ENCODE measurements at places on chromosomes 3 and 15. TPM values are rescaled to one million over a fixed set of nuclear protein-coding genes. Genes with fewer than 3 reads are reported as not detected.

DNA sequence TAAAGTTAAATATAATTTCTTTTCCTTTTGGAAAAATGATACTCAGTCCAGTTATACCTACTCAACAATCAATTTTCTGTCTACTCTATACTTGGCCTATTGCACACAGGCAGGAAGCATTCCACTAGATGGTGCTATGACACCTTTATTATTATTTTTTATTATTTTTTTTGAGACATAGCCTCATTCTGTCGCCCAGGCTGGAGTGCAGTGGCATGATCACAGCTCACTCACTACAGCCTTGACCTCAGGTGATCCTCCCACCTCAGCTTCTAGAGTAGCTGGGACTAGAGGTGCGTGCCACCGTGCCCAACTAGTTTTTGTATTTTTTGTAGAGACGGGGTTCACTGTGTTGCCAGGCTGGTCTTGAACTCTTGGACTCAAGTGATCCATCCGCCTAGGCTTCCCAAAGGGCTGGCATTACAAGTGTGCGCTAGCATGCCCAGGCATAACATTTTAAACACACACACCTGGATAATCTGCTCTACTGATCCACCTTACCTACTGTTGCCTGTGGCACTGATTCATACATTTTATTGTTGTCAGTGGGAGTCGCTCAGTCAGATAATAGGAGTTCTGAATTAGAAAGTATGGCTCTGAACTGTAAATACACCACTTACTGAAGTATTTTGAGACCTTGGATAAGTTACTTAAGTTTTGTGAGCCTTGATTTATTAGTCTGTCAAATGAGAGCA lies 56.2 kb downstream of the EIF3J start:
- no peak overlapping the region for H3K27ac ChIP-seq
- no peak overlapping the region for H3K4me3 ChIP-seq
- H3K27me3 ChIP-seq: no peaks in the 10 kb centered on the region
- no peak for DNase-seq

- no peaks in the 10 kb centered on the region for H3K27me3 ChIP-seq
- no peak overlapping the region for H3K4me3 ChIP-seq
- no peak for DNase-seq
- no peaks in the 10 kb centered on the region for H3K4me1 ChIP-seq
Observed at GRCh38 chr3:156847752-156848448, 21.7 kb downstream of the LEKR1 start.

GRCh38 chr15:89937365-89938350 lies 24.9 kb upstream of the ARPIN start:
- no peaks in the 10 kb centered on the region for H3K27me3 ChIP-seq
- no peak overlapping the region for H3K27ac ChIP-seq
- no peak overlapping the region for H3K4me3 ChIP-seq
- no peaks in the 10 kb centered on the region for H3K36me3 ChIP-seq
- DNase-seq: no peak

DNA sequence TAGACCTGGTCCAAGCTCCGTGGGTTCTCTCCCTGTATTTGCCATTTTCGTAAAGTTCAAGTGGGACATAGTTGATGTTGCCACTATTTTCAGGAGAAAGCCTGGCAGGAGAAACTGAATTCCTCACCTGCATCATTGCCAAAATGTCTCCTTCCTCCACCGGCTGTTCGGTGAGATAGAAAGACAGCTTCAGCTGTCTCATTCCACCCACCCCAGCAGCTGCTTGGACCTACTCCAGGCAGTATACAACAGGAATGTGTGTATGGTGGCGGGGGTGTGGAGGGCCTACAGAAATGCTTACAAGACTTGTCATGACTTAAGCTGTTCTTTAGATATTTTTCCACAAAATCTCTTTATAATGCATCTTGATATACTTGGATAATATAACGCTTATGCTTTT lies 132.7 kb upstream of the RAP2B start:
- no peak overlapping the region for H3K4me3 ChIP-seq
- peaks cover 7% of the 10 kb centered on the region for H3K4me1 ChIP-seq
- H3K27ac ChIP-seq: peak overlapping the region; percentile 33
- no peaks in the 10 kb centered on the region for H3K36me3 ChIP-seq
- no peaks in the 10 kb centered on the region for H3K27me3 ChIP-seq

DNA sequence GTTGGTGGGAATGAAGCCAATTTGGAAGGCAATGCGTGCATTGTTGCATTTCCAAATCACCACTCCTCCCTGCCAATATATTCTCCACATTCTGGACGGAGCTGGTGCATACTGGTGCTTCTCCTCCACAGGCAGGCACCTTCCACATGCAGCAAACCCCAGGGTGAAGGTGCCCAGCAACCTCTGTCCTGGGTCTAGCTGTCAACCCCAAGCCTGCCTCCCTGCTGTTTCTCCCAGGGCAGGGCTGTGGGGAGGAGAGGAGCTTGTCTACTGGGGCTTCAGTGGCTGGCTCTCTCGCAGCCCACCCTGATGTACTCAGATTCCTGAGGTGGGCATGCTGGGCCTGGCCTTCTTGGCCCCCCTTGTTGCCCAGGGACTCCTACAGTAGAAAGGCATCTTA lies 20.1 kb downstream of the GASK1A start:
- no peak overlapping the region for H3K4me3 ChIP-seq
- H3K4me1 ChIP-seq: peaks cover 47% of the 10 kb centered on the region
- no peak for DNase-seq

DNA sequence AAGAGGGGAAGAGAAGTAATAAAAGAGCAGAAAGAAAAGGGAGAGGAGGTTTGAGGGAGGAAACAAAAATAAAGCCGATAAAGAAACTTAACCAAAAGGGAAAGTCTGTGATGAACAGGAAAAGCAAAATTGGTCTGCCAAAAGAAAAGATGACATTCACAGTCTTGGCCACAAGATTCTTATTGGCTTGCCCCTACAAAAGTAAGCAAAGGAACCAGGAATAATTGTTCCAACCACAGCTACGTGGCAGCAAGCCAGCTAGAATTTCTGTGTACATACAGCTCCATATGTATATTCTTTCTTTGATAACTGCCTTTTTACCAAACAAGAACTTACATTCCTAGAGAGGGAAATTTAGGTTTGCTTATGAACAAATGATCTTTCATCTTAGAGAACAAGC lies 79.6 kb downstream of the MLH1 start:
- no peaks in the 10 kb centered on the region for H3K4me1 ChIP-seq
- H3K36me3 ChIP-seq: peaks cover 9% of the 10 kb centered on the region
- no peak overlapping the region for H3K4me3 ChIP-seq
- H3K27me3 ChIP-seq: no peaks in the 10 kb centered on the region
- peak; percentile 88 for DNase-seq
- H3K27ac ChIP-seq: peak overlapping the region; percentile 81

GRCh38 chr3:4866866-4867265 lies 112.4 kb upstream of the BHLHE40 start:
- H3K4me1 ChIP-seq: peaks cover 18% of the 10 kb centered on the region
- peak; percentile 76 for DNase-seq
- H3K27me3 ChIP-seq: no peaks in the 10 kb centered on the region
- peak overlapping the region; percentile 99 for H3K27ac ChIP-seq
- no peak overlapping the region for H3K4me3 ChIP-seq
- H3K36me3 ChIP-seq: no peaks in the 10 kb centered on the region

DNA sequence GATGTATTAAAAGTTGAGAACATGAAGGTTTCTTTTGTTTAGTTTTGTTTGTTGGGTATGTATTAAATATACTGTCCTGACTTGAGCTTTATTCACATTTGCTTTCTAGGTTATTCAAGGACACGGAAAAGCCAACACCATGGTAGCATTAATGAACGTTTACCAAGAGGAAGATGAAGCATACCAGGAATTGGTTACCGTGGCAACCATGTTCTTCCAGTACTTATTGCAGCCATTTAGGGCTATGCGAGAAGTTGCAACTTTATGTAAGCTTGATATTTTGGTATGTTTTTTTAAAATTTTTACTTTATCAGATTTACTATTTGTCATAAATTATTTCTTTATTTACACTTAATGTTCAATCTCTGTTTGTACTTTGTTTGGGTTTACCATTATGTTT lies 3.6 kb downstream of the WHAMM start:
- H3K4me3 ChIP-seq: no peak overlapping the region
- peaks cover 19% of the 10 kb centered on the region for H3K36me3 ChIP-seq
- DNase-seq: no peak
- peaks cover 13% of the 10 kb centered on the region for H3K4me1 ChIP-seq
- H3K27ac ChIP-seq: no peak overlapping the region
- no peaks in the 10 kb centered on the region for H3K27me3 ChIP-seq

DNA sequence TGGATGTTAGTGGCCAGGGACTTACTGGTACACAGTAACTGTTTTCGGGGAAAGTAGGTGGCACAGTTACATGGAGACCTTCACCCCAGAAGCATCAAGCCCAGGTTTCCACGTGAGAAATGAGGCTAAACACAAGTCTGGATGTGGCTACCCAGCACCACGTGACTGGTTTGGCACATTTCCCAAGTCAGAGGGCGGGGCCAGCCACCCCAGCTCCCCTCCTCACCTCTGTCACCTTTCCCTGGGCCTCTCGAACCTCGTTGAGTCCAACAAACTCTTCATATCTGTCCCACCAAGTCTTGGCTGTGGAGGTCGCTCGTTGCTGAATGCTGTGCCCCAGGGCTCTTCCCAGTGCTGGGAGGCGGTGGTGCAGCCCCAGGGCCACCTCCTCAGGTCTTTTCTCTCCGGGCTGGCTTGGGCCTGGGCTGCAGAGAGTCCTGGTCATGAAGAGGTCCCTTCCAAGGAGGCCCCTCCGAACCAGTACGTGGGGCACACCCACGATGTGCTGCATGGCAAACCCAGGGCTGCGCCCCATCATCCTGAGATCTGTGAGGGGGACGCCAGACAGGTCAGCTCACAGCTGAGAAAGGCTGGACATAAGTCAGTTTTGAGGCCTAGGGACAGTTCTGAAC lies 4.8 kb upstream of the PLXNB1 start:
- H3K27me3 ChIP-seq: no peaks in the 10 kb centered on the region
- no peak overlapping the region for H3K27ac ChIP-seq
- H3K4me1 ChIP-seq: peaks cover 14% of the 10 kb centered on the region
- no peak for DNase-seq
- H3K36me3 ChIP-seq: peaks cover 36% of the 10 kb centered on the region

DNA sequence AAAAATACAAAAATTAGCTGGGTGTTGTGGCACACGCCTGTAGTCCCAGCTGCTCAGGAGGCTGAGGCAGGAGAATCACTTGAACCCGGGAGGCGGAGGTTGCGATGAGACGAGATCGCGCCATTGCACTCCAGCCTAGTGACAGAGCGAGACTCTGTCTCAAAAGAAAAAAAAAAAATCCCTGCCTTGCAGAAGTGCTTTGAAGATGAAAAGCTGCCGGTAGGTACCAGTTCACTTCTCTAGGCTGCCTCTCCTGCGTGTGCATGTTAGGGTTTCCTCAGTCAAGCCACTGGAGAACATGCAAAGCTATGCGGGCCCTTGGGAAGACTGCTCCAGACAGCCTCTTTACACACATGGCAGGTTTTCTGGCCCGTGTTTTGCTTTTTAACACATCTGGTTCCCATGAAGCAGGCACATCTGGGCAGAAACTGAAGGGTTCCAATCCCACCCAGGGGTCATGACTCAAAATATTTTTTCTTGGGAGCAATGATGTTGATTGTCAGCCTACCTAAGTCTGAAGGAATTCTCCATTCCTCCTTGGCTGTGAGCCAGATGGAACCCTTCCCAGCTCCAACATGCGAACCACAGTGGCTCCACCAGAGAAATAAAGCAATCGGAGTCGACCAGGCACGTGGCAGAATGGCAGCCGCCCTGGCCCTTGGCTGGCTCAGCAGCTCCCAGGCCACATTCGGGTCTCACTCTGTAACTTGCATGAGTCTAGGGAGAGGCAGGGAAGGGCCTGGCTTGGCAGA lies 29.6 kb downstream of the MGLL start:
- H3K4me3 ChIP-seq: no peak overlapping the region
- peak; percentile 67 for DNase-seq
- no peak overlapping the region for H3K27ac ChIP-seq
- H3K4me1 ChIP-seq: peaks cover 41% of the 10 kb centered on the region
- H3K27me3 ChIP-seq: no peaks in the 10 kb centered on the region
- no peaks in the 10 kb centered on the region for H3K36me3 ChIP-seq

GRCh38 chr3:111598552-111598951 lies 3.4 kb upstream of the ZBED2 start:
- H3K27me3 ChIP-seq: no peaks in the 10 kb centered on the region
- no peak overlapping the region for H3K4me3 ChIP-seq
- DNase-seq: no peak
- H3K4me1 ChIP-seq: no peaks in the 10 kb centered on the region
- H3K27ac ChIP-seq: no peak overlapping the region
- H3K36me3 ChIP-seq: no peaks in the 10 kb centered on the region

GRCh38 chr3:82261013-82261412 lies 499.6 kb upstream of the GBE1 start:
- H3K36me3 ChIP-seq: no peaks in the 10 kb centered on the region
- no peak overlapping the region for H3K27ac ChIP-seq
- H3K27me3 ChIP-seq: no peaks in the 10 kb centered on the region
- DNase-seq: no peak
- H3K4me3 ChIP-seq: no peak overlapping the region
- H3K4me1 ChIP-seq: no peaks in the 10 kb centered on the region

The UACA gene
- 106 TPM for polyA plus RNA-seq

The C15orf39 gene
- 9.6 TPM for polyA plus RNA-seq

The TNK2 gene
- polyA plus RNA-seq: 71.0 TPM

The SH3GL3 gene
- 11.2 TPM for polyA plus RNA-seq

The CHRFAM7A gene
- polyA plus RNA-seq: 2.4 TPM

The CISH gene
- 14.5 TPM for polyA plus RNA-seq

The SNX1 gene
- polyA plus RNA-seq: 59.8 TPM

The DUOXA2 gene
- not detected for polyA plus RNA-seq

The CPNE9 gene
- polyA plus RNA-seq: not detected

The WNT7A gene
- 0.05 TPM for polyA plus RNA-seq

All from muscle of leg (tissue), 16 donors.